ENCODE measurements at places on chromosomes 2 and 18.

DNA sequence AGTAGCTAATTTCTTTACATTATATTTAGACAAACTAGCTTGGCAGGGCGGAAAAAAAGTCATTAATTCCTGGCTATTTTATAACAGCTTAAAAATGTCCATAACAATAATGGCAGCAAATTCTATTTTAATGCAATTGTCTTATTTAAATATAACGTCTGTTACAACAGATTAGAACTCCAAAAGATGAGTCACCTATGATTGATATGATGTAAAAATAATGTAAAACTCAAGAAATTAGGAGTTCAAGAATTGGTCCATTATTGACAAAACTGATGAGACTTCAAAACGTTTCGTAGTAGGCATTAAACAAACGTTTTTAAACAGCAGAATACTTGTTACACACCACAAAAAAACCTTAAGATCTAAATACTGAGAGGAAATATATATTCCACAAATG lies 2.7 kb downstream of the XPO1 start:
- no peak for DNase-seq

- no peak for DNase-seq
These were observed 51.0 kb downstream of the SF3B1 start for GRCh38 chr2:197383825-197384224.

DNA sequence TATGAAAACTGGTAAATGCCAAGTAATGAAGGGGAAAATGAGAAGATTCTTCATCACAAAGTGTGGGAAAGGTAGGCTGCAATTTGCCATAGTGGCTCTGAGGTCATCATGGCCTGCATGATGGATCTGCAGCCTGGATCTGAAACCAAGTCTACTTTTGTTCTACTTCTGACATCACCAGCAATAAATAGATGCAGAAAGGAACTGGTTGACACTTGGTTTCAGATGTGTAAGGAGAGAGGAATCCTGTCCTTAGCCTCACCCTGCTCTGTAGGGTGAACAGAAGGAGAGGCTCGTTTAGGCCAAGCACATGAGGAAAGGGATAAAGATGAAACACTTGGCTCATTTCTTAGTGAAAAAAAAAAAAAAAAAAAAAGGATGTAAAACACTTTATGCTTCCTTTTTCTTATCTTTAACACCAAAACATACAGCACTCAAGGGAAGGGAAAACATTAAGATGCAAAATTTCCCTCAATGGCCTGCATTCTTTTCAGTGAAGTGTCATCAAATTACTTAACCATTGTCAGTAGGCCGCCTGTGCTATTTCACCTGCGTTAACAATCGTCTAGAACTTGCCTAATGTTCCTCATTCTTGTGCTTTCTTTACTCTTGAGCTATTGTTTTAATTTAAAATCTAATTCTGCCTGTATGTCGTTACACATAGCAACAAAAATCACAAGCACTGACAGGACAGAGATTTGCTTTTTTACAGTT lies 3.9 kb downstream of the NEB start:
- no peak for DNase-seq

GRCh38 chr2:144011553-144011952 lies 508.4 kb downstream of the ZEB2 start:
- DNase-seq = no peak

All from naive thymus-derived CD8-positive, alpha-beta T cell (primary cell).